ENCODE measurements at places on chromosomes 4 and X. TPM values are rescaled to one million over a fixed set of nuclear protein-coding genes. Genes with fewer than 3 reads are reported as not detected.

FAM9C gene
- total RNA-seq: 2.8 TPM

TBC1D14 gene
- 87.6 TPM for total RNA-seq

DNA sequence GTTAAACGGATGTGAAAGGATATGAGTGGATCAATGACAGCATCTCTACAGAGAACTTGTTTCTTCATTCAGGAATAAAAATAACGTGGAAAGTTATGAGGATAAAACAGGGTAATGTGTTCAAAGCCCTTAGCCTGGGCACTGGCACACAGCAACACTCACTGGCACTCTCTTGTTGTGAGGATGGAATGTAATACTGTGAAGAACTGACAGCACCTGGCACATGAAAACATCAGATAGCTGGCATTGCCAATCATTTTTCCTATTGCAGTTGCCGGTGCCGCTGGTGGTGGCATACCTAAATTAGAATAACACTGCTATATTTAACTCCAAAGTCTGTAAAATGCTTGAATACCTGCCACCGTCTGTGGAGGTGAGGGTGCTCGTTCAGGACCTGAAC, 1061.2 kb downstream of the DMD start:
- no peak for DNase-seq

- DNase-seq: no peak
These were observed 19.0 kb upstream of the MAGEB2 start for GRCh38 chrX:30196322-30196721.

DNA sequence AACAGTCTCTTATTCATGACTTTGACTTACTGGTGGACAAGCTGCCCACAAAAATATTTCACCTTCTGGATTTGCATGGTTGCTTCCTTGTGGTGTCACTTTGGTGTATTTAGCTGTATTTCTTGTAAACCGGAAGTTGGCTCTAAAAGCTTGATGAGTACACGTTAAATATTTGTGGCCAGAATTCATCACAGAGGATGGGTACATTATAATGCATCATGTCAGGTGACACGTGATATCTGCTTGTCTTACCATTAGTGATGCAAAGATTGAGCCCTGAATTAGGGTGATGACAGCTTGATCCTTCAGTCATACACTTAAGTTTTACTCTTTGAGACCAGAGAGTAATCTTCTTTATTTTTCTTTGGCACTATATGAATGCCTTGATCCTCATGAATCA, 188.3 kb upstream of the RPS6KA3 start:
- no peak for DNase-seq

FLNA gene
- total RNA-seq: 532 TPM

DNA sequence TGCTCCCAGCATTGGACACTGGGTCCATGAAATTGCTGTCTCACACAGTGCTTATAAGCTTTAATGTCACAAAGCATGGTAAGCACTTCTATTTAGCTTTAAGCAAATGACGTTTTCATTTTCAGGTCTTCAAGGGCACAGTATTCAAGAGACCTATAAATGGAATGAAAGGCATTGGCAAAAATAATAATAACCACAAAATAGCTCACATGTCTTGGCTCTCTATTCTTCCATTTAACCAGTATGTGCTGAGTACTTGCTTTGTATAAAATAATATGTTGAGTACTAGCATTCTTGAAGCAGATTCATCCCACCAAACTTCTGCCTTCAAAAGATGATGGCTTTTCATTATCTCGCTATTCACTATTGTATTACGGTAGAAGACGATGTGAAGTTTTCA, 203.0 kb downstream of the ADAMTS3 start:
- DNase-seq: no peak

DNA sequence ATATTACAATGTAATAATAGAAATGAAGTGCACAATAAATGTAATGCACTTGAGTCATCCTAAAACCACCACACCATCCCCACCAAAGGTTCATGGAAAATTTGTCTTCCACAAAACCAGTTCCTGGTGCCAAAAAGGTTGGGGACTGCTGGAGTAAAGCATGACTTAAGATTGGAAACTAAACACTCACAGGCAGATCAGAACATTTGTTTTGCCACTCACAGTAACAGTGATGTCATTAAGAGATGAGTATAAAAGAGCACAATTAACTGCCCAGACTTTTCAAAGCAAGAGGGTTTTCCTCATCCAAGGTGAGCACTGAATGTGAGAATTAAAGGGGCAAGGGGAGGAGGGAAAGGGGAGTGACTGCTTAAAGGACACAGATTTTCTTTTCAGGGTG, 35.6 kb downstream of the MAP7D3 start:
- DNase-seq: no peak

DNA sequence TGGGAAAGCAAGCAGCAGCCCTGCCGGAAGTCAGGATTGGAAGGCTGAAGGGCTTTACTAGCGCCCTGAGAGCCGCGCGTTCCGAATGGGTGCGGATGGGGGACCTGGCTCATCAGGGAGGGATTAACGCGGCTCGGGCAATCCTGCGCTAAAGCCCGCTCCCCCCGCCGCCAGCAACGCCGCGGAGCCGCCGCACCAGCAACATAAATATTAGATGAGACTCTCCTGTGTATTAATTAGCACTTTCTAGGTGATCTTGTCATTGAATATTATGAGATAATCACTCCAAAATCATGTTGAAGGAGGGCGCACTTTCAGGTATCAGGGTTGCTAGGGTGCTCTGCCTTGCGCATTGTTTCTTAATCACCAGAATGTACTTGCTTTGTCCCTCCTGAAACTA, 357.2 kb upstream of the FAM241A start:
- DNase-seq: no peak

PDLIM5 gene
- total RNA-seq: 86.1 TPM

TEX11 gene
- 17.0 TPM for total RNA-seq

DNA sequence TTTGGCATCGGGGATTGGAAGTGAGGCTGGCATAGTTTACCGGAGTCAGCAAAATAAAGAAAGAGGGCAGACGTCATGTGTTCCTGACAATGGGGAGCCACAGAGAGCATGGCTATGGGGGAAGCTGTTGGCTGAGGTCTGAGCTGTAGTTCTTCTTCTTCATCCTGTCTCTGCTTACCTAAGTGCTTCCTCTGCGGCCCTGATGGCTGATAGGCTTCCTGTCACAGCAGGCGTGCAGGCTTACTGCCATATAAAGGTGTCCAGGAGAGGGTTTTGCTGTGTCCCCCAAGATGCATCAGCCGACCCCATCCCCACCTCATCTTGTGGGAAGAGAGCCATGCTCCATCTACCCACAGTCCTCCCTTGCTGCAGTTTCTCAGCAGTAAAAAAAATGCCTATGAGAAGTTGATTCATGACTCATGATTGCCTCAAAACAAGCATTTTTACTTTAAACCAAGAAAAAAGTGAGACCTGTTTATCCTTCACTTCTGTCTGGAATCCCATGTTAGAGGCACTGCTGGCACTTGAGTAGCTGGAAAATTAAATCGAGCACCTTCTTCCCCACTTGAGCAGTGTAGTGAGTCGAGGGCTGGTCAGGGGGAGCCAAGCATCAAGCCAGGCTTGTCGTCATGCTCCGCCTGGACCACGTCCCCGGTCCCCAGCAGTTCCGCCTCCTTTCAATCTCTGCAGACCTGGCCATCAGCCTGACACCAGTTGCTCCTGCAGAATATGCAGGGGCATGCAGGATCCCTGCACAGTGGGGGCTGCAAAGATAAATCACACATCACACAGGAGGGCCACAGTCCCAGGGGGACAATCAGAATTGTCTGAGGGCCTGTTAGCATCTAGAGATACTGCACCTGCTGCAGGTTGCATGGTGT, 237.8 kb downstream of the EVC2 start:
- DNase-seq: no peak

- no peak for DNase-seq
These were observed 602 bp upstream of the SCARB2 start for GRCh38 chr4:76214177-76214675.

GRCh38 chrX:39477031-39477761, 620.6 kb downstream of the BCOR start:
- DNase-seq: no peak

GAGE12F gene
- total RNA-seq: 2.4 TPM

DNA sequence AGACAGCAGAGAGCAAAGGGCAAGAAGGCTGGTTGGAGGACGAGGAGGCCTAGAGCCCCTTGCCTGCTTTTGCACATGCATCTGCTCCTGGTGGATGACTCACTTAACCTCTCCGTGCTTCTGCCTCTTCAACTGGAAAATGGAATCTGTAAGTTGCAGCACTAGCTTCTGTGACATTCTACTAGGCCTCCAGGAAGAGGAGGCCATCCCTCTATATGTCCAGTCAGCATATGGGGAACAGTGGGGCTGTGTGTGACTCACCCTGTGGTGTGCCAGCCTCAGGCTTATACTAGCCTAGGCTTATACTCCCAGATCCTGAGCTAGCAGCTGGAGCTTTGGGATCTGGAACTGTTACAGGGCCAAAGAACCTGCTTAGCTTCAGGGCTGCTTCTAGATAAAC, 36.0 kb downstream of the RTL9 start:
- DNase-seq: no peak

DNA sequence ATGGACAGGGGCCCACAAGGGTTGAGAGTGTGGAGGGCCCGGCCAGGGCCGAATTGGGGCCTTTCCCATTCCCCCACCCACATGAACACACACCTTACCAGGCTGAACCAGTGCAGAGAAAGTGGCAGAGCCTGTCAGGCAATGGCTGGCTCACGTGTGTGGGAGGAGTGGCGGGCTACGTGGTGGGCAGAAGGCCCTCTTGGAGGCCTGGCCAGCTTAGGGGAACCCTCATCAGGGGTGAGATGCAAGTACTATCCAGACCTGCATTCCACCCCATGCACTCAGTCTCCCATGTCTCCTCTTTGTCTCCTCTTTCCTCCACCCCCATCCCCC, 965 bp downstream of the TCEAL4 start:
- peak; percentile 32 for DNase-seq

- no peak for DNase-seq
These were observed 930.7 kb upstream of the HS3ST1 start for GRCh38 chr4:12359420-12359819.

GRCh38 chr4:143743591-143743990, 43.1 kb upstream of the FREM3 start:
- no peak for DNase-seq

All from testis (tissue), 5 donors.